ENCODE measurements at places on chromosomes 4 and X. TPM values are rescaled to one million over a fixed set of nuclear protein-coding genes. Genes with fewer than 3 reads are reported as not detected.

The NLGN3 gene
- total RNA-seq, result 1.3 TPM

The UGT2B17 gene
- total RNA-seq, result not detected

The IDS gene
- total RNA-seq, result 84.2 TPM

The IQCM gene
- not detected for total RNA-seq

The ABCB7 gene
- 15.4 TPM for total RNA-seq

The ELOVL6 gene
- 13.8 TPM for total RNA-seq

The AKAP14 gene
- not detected for total RNA-seq

The NEUROG2 gene
- total RNA-seq, result not detected

The CXorf51B gene
- total RNA-seq, result not detected

Measured in A549 treated with ZK216348 at 1 μM for 4 hours (cell line).